NCI-H446 (cell line): ENCODE measurements at places on chromosomes 3 and 15.

DNA sequence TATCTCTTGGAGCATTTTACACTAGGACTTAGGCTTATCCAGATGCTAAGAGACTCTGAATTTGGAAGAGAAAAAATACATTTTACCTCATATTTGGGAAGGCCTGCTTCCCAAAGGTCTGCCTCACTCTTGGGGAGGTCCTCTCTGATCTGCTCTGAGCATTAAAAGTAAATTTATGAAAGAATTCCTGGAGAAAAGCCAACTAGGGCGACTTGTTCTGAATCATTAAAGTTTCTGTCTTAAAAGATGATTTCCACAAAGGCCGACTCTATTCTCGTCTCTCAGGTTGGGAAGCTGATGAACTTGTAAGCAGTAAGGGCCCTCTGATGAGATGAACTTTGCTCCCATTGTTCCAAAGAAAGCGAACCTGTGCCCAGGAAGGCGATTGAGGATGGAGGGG, 48.7 kb upstream of the HES1 start:
- DNase-seq, result no peak

GRCh38 chr3:119624002-119624720, 26.5 kb downstream of the PLA1A start:
- no peak for DNase-seq

GRCh38 chr3:180409170-180409569, 192.8 kb upstream of the TTC14 start:
- DNase-seq, result no peak

GRCh38 chr3:115418583-115418982, 204.7 kb upstream of the GAP43 start:
- no peak for DNase-seq
